Prostate gland (tissue), 2 donors: ENCODE measurements at places on chromosomes 3 and 15.

DNA sequence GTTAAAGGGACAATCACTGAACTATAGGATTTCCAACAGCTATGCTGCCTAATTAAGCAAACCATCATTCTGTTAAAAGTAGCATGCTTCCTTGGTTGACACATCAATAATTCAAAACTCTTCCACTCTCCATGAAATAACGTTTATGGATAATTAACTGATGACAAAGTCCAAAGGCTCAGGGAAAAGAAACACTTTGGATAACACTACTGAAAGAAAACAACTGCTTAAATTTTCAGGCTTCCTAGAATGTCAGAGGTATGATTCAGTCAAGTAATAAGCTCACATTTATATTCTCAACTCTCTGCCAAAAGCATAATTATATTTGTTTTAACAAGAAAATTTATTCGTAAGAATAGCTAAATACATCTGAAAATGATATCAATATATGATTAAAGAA, 49.6 kb downstream of the WDR72 start:
- no peak for DNase-seq

GRCh38 chr15:90871716-90872485, 3.5 kb downstream of the FURIN start:
- DNase-seq: no peak

- no peak for DNase-seq
Measured at GRCh38 chr15:31559786-31560185, 233.2 kb downstream of the KLF13 start.

DNA sequence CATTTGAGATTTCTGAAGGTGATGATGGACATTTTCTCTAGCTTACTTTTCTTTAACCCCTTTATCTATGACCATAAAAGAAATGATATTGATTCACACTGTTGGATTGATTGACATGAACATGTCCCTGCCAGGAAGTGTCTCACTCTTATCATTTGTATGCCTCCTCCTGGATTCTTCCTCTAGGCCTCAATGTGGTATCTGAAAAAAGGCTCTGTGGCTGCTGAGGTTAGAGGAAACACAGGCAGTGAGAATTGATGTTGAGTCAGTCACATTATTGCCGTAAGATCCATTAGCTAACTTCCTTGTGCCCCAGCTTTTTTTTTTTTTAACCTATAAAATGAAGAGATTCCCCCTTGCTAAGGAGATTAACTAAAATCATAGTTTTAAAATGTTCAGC, 8.0 kb upstream of the THRB start:
- no peak for DNase-seq

GRCh38 chr3:100368441-100368840, 32.4 kb downstream of the TOMM70 start:
- no peak for DNase-seq

- no peak for DNase-seq
Measured at GRCh38 chr3:16739541-16740105, 134.4 kb upstream of the DAZL start.

- no peak for DNase-seq
Measured at GRCh38 chr3:30124435-30125370, 481.7 kb upstream of the TGFBR2 start.

DNA sequence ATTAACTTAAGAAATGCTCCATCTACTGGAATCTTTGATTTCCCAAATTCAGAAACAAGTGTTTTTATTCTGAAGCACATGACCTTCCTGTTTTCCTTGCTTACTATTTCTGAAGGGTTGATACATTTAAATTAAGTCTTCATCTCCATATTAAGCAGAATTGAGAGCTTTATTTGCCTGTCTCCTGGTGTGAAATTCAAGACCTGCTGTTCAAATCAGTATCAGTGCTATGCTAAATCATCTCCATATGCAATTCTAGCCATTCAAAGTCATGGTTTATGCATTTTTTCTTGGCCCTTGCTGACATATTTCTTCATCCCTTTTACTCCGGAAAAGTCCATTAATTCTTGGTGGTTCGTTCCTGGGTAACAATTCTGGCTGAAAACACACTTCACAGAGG, 195.4 kb downstream of the ATP8B4 start:
- DNase-seq: no peak

DNA sequence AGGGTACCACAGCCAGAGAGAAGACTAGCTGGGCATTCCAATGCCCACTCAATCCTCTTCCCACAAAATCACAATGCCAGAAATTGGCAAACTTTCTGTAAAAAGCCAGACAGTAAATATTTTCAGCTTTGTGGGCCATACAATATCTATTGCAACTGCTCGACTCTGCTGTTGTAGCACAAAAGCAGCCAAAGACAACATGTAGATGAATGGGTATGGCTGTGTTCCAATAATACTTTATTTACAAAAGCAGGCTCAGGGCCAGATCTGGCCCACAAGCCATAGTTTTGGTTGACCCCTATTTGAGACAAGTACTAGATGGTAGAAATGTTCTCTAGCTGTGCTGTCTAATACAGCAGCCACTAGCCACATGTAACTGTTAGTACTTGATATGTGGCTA, 330.9 kb downstream of the ERC2 start:
- DNase-seq: no peak

GRCh38 chr15:41936649-41937567, 35.4 kb downstream of the EHD4 start:
- DNase-seq: no peak

DNA sequence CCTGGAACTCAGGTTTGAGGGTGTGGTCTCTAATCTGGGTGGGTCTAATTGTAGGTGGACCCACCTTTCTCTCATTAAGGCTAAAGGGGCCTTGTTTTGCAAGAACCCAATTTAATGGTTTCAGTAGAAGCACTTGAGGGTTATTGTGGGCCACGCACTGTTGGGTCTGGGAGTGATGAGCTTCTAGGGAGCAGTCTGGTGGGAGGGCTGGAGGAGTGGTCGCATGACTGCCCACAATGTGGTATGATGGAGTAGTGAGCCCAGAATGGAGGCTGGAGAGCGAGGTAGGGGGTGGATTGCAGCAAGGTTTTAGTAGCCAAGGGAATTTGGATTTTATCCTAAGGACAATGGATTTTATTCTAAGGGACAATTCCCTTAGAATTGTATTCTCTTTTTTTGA, 2.7 kb downstream of the TATDN2 start:
- DNase-seq: no peak
